ENCODE measurements at places on chromosomes 1 and 21.

DNA sequence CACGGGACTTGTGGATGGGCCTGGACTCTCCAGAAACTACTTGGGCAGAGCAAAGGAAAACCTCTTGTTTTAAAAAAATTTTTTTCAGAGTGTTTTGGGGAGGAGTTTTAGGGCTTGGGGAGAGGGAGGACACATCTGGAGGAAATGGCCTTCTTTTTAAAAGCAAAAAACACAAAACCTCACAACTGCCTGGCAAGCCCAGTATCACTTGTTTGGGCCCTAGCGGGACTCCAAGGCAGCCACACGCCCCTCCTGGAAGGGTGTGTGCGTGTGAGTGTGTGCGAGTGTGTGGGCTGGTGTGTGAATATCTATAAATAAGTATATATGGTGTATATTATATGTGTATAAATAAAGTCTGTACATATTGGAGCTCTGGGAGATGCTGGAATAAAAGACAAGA is 57.7 kb upstream of the ACTL8 start:
- no peak for DNase-seq

GRCh38 chr1:75615613-75616435 is 4.9 kb upstream of the SLC44A5 start:
- DNase-seq, result no peak

GRCh38 chr1:156012051-156012817 is 8.5 kb downstream of the SSR2 start:
- no peak for DNase-seq

- no peak for DNase-seq
Measured at GRCh38 chr1:15939181-15940109, 36.5 kb downstream of the ZBTB17 start.

GRCh38 chr1:189084811-189085210 is 1392.9 kb downstream of the BRINP3 start:
- no peak for DNase-seq

DNA sequence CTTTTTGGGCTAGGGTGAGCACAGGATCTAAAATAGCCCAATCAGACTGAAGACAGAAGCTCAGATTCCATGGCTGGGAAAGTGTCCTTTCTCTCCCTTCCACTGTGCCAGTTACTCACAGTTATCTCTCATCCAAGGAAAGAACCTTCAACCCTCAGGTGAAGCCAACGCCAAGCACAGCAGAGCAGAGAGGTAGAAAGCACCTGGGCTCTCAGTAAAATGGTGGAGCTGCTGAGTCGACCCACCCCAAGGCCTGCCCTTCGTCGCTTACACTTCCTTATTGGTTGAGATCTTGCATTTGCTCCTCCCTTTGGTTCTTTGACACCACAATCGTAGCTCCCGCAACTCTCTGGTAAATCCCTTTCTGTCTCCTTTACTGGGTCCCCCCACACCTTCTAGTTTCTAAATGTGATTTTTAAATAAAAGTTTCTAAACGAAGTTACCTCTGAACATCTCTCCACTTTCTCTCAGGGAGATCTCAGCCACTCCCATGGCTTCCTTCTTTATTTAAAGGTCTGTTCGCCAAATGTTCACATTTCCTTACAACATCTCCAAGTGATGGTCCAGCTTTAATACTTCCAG is 27.5 kb upstream of the SLC30A1 start:
- DNase-seq, result no peak

- no peak for DNase-seq
Measured at GRCh38 chr1:3465935-3466321, 11.5 kb downstream of the ARHGEF16 start.

- DNase-seq, result no peak
Measured at GRCh38 chr1:168819668-168820067, 90.7 kb upstream of the DPT start.

DNA sequence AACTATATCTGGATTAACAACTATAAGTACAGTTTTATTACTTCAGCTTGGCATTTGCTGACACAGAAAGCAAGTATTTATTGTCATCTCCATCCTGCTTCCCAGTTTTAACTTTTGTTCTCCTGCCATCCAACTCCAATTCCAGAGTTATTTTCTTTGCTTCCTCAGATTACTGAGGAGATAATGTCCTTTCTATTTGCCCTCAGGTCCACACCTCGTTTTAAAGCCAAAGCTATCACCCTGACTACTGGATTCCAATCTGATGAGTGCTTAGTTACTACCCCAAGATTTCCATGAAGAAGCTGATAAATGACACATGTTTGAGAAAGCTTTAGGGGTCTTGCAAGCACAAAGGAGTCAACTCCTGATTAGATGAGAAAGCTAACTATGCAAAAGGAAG is 25.2 kb downstream of the ACKR1 start:
- DNase-seq, result no peak

DNA sequence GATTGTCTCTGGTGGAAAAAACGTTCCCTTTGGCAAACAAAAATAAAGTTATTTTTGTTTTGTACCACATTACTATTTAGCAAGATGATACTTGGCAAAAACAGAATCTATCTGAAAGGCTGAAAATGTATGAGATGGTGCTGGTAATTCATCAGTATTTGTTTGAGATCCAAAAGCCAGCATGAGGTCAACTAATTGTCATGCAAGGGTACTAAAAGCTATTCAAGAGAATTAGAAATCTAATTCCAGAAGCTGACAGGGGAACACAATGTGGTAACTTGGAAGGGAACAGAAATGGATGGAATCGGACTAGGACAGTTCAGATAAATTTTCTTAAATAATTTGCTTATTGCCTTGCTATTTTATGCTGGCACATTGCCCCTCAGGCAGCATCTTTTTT is 263.8 kb downstream of the KCNT2 start:
- no peak for DNase-seq

- DNase-seq, result no peak
Measured at GRCh38 chr1:17611991-17612390, 72.5 kb downstream of the ARHGEF10L start.

DNA sequence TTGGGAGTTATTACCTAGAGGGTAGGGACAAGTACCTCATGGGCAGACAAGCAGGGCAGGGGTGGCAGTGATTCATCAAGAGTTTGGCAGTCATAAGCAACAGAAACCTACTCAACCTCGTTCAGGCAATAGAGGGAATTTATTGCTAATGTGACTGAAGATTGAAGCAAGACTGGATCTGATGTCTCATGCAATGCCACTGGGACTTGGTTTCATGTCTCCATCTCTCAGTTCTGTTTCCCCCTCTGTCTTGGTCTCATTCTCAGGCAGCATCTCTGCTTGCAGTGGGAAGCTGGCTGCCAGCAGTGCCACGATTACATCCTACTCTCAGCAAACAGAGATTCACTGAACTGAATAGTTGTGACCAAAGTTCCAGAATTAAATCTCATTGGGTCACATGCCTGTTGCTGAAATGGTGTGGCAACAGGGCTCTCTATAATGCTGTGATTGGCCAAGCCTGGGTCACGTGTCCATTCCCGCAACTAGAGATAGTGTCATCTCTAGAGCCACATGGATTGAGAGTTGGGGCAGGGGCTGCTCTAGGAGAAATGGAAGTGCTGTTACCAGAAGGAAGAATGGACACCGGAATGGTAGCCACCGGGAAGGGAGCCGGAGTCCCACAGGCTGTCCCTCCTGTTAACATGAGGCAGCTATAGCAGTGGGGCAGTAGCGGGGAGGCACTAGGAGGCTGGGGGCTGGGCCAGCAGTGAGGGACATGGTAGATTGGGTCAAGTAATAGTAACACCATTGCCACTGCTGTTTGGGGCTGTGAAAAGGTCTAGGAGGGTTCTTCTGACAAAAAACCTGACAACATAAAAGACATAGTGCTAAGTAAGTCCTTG is 3.9 kb upstream of the CDC42 start:
- DNase-seq, result no peak

DNA sequence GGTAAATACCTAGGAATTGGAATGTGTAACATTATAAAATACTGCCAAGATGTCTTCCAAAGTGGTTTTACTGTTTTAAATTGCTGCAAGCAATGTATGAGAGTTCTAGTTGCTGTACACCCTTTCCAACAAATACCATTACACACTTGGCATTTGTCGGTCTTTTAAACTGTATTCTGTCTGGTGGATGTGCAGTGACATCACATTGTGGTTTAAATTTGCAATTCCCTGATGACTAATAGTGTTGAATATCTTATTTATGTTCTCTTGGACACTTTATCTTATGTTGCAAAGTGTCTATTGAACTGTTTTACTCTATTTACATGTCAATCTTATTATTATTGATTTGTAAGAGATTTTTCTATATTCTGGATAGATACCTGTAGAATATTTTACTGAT is 561.2 kb upstream of the B3GALT2 start:
- no peak for DNase-seq

GRCh38 chr1:58363585-58363984 is 182.9 kb downstream of the OMA1 start:
- DNase-seq, result no peak

DNA sequence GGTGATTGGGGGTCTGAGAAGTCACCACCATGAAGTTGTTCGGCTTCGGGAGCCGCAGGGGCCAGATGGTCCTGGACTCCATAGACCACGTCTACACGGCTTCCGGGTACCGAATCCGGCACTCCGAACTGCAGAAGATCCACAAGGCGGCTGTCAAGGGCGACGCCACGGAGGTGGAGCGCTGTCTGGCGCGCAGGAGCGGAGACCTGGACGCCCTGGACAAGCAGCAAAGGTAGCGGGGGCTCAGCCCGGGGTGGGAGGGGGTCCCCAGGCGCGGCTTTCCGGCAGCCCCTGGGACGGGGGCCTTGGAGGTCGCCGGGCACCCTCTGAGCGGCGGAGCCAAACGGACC is 146.5 kb downstream of the LIPI start:
- DNase-seq, result no peak

GRCh38 chr1:225427235-225428067 is at the start of gene LBR:
TSS of gene LBR (minus strand) at chr1:225428038. CDS start at chr1:225424075, 3,963 bp downstream.
- DNase-seq, result peak; percentile 5

- no peak for DNase-seq
Measured at GRCh38 chr1:171879556-171879955, 38.3 kb downstream of the DNM3 start.

DNA sequence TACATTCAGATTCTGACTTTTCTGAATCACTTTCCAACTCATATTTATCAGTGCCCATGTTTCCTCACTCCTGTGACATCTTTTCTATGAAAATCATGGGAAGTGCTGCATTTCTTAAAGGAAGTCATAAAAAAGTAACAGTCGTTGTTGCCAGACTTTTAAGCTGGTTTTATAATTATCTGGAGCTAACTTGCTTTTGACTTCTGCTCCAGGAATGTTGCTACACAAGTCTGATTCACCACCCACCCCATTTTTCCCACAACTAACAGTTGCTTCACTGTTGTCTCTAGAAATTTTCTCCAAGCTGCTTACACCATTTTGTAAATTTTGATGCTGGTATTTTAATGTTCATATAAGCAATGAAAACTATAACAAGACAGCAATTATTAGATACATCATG is 12.2 kb downstream of the FCRLB start:
- no peak for DNase-seq

- DNase-seq, result no peak
Measured at GRCh38 chr1:118077331-118078045, 107.5 kb downstream of the SPAG17 start.

- DNase-seq, result no peak
Measured at GRCh38 chr21:42257091-42257765, 38.3 kb downstream of the ABCG1 start.

GRCh38 chr1:51314974-51315373 is 15.4 kb downstream of the TTC39A start:
- no peak for DNase-seq

GRCh38 chr1:32266921-32267591 is 16.0 kb downstream of the LCK start:
- DNase-seq, result peak; percentile 45

GRCh38 chr1:59596432-59596831 is 218.3 kb upstream of the HOOK1 start:
- no peak for DNase-seq

- DNase-seq, result peak; percentile 43
Measured at GRCh38 chr1:21651214-21652042, 17.7 kb downstream of the RAP1GAP start.

- no peak for DNase-seq
Measured at GRCh38 chr1:119298687-119299303, 69.8 kb upstream of the HAO2 start.

- DNase-seq, result no peak
Measured at GRCh38 chr1:4689271-4689935, 35.0 kb downstream of the AJAP1 start.

- no peak for DNase-seq
Measured at GRCh38 chr1:198754670-198755069, 115.8 kb downstream of the PTPRC start.

DNA sequence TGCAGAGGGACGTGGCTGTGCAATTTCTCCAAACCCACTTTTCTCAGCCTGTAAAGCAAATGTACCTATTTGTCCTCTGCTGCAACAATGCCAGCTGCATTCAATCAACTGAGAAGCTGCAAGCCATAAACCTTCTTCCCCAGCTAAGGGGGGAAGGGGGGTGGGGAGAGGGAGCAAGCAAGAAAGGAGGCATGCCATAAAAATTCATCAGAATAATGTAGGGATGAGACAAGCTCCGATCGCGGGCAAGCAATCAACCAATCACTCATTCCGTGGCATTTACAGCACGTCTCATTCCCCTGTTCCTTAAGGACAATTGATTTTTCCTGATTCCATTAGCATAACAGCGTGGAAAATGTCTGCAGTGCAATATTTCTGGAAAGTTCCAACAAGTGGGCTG is 144.8 kb downstream of the DMRTA2 start:
- DNase-seq, result no peak

DNA sequence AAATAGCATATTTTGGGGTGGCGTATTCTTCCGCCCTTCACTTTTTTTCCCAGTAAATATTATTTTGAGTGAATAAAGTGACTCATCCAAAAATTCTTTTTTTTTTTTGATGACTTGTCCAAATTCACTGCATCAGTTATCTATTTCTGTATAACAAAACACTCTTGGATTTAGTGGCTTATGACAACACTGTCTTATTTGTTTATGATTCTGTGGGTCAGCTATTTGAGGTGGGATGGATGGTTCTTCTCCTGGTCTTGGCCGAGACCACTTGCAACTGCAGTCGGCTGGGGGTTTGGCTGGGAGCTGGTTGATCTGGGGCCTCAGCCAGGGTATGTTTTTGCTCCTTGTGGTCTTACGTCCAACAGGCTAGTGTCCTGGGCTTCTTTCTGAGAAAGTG is 39.9 kb upstream of the SRSF10 start:
- DNase-seq, result no peak

GRCh38 chr1:184359909-184360308 is 26.9 kb upstream of the C1orf21 start:
- no peak for DNase-seq

- DNase-seq, result no peak
Measured at GRCh38 chr21:29072873-29073221, 601 bp downstream of the CCT8 start.

- no peak for DNase-seq
Measured at GRCh38 chr1:166302989-166303758, 136.4 kb upstream of the FAM78B start.

Data from CD4-positive, alpha-beta T cell treated with Interleukin-6 at 100 ng/mL for 8 hours (primary cell).